ENCODE measurements at places on chromosomes 12 and 14.
A peak's percentile ranks its signal among the peaks of the same experiment; 100 is the strongest.

DNA sequence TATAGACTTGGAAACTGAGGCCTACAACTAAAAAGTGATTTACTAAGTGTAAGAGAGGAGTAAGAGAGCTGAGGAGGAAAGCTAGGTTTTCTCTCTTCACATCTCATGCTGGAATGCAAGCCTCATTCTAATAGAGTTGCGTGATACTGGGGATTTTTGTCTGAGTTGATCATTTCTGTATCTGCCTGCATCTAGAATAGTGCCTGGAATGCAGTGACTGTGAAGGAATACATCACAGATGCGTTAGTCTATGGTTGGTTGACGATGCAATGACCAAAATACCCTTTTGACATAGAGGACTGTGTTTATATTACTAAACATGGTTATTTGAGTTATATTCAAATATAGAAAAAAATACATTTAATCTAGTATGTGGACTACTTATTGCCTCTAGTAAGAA, 9.2 kb upstream of the TMEM117 start:
- no peak for DNase-seq

GRCh38 chr14:70213721-70214282, 25.1 kb upstream of the SLC8A3 start:
- no peak for DNase-seq

DNA sequence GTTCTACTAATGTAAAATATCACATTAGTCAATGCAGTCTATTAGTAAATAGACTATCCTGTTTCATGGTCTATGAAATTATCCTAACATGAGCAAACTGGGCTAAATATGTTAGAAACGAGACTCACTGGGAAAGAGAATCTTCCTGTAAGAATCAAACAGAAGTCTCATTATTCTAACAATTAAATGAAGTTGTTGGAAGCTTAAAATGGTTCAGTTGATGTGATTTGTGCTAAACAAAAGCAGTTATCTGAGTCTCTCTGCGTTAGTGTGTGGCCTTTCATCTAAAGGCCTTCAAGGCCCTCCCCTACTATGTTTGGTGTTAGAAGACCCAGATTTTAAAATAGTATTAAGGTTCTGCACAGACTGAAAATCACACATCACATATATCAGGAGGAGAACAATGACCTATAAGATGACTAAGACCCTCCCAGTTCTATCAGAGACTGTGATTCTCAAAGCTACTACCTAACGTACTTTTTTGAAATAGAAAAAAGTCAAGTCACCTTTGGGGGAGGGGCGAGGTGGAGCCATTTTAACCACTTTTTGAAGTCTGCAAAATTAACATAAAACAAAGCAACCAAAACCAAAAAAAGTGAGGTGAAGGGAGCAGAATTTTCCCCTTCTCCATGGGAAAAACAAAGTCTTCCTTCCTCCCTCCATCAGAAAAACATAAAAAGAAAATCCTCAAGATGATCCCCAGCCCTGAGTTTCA, 82.3 kb downstream of the DENND5B start:
- DNase-seq: no peak

DNA sequence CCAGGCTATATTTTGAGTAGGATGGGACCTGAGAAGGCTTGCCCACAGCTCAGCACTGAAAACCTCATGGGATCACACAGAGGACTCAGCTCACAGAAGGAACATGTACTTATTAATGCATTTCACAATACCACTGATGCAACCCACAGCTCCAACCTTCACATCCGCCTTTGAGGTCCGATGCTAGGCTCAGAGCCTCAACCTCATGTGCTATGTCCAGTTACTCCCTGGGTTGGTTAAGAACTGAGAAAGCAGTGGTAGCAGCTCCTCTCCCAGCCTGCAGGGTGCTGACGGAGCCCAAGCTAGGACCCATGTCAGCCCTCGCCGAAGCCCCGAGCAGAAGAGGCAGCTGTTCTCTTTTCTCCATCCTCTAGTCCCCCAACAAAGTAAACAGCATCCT, 52.9 kb downstream of the SPTB start:
- DNase-seq: no peak

GRCh38 chr12:109893261-109893995, 6.6 kb upstream of the TCHP start:
- DNase-seq: no peak

DNA sequence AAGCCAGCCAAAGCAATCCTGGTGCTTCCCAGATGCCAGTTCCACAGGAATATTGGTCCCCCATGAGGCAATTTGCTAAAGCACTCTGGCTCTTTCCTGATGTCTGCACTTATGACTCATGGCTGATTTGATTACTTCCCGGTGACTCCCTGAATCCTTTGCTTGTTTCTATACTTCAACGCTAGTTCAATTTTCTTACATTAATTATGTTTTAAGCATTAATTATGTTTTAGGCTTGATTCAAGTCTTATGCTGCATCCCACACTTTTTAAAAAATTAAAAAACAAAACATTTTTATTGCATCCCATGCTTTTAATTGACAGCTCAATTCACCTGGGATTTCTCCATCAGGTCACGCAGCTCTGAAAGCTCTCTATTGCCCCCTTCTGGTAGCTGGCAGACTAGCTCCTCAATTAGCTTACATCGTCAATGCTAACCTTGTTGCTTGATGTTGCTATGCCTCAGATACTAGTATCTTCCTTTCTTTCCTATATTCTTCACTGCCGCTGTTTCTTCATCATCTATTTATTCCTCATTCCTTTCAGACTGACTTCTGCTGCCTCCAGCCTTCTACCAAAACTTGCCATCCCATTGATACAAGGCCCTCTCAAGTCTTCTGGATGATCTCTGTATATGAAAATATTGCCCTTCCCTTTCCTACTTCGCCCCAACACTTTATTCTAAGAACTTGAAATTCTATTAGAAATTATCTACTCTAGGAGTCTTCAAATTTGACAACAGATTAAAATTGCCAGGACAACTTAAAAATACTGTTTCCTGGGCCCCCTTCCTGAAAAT, 32.0 kb downstream of the TSHR start:
- peak; percentile 64 for DNase-seq

- DNase-seq: no peak
Measured at GRCh38 chr14:83101846-83102245, 1568.2 kb upstream of the SEL1L start.

GRCh38 chr12:15800278-15800677, 11.1 kb upstream of the EPS8 start:
- no peak for DNase-seq

DNA sequence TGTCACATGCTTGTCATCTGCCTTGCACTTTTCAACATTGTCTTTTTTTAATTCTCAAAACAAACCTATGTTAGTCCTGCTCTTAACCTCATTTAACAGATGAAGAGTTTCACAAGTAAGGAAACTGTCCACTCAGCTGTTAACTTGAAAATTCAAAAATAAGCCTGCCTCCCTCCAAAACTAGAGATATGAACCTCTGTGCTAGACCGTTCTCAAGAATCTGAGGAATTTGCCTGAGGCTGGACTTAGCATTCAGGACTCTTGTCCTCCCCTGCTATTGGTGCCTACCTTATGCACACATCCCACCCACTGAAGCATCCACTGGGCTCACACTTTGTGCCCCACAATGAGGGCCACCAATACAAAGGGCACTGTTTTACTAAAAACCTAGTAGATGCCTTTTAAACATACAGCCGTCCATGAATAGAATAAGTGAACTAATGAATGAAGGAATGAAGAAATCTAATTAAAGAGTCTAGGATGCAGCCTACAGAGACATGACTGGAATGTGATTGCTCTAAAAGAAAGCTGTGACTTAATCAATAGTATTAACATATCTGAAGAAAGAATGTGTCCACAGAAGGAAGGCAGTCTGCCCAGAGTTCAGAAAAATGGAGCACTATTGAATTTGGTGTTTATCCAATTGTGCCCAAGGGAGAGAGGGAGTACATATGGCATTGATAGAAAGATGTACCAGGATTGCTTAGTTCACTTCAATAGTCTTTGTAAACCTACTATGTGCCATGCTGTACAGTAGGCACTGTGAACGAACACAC, 238.5 kb downstream of the SPTSSA start:
- no peak for DNase-seq

GRCh38 chr14:60274448-60274847, 25.4 kb downstream of the PPM1A start:
- no peak for DNase-seq

GRCh38 chr14:94686511-94687160, 74.4 kb downstream of the SERPINA3 start:
- no peak for DNase-seq

DNA sequence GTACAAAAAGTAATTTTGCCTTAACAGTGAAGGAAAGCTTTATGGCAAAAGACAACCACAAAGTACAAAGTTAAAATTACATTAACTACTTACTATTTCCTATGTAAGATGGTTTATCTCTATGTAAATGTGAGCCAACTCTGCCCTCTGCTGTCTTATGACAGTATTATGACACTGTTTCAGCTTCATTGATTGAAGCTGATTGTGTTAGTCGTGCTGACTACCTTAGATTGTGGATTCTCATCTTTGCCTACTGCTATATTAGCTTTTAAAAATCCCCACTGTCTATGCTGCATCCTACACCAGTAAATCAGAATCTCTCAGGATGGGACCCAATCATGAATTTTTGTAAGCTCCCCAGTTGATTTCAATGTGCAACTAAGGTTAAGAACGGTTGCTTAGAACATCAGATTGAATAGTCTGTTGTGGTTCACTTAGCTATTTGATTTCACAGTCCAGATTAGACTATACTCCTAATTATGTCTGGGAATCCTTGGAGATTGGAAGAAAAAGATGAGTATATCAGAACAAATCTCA, 12.2 kb upstream of the SPTB start:
- peak; percentile 32 for DNase-seq

- no peak for DNase-seq
Measured at GRCh38 chr14:30496852-30497251, 62.1 kb upstream of the G2E3 start.

DNA sequence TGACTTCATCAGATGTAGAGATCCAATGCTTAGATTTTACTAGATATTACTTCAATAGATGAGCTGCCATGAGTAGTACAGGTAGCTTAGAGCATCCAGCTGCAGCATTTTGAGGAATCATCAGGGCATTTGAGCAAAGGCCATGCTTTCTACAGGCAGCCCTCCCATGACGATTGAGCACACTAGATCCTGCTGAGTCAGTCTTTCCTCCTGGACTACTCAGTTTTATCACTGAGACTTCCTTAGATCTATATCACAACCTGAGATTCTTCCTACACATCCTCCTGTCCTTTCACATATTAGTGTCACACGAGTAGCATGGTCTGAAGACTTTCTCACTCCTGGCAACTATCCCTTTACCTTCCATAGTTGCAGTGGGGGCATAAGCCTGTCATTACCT, 1401.8 kb downstream of the FSCB start:
- DNase-seq: no peak

DNA sequence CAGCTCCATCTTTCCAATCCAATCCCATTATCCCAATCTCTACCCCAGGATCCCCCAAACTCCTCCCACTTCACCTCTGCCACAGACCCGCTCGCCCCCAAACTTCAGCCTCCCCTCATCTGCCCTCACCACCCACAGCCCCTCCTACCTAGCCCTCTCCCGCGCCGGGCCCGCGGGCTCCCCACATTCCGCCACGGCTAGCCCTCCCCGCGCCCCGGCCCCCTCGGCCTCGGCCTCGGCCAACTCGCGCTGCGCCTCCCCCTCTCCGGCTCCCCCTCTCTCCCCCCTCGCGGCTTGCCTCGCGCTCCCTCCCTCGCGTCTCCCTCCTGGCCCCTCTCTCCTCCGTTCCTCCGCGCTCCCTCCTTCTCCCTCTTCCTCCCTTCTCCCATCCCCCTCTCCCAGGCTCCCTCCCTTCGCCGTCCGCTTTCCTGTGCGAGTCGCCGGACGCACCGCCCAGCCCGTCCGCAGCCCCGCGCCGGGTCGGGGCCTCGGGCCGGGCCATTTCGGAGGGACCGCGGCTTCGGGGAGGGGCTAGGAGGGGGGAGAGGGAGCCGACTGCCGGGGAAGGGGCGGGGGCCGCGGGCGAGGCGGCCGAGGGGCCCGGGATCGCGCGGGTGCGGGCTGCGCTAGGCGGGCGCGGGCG, at the start of gene ATN1:
TSS of gene ATN1 (plus strand) at position 581 of the 643 bp plus-strand sequence. CDS start 6,043 bp downstream, outside the sequence.
- peak; percentile 40 for DNase-seq

DNA sequence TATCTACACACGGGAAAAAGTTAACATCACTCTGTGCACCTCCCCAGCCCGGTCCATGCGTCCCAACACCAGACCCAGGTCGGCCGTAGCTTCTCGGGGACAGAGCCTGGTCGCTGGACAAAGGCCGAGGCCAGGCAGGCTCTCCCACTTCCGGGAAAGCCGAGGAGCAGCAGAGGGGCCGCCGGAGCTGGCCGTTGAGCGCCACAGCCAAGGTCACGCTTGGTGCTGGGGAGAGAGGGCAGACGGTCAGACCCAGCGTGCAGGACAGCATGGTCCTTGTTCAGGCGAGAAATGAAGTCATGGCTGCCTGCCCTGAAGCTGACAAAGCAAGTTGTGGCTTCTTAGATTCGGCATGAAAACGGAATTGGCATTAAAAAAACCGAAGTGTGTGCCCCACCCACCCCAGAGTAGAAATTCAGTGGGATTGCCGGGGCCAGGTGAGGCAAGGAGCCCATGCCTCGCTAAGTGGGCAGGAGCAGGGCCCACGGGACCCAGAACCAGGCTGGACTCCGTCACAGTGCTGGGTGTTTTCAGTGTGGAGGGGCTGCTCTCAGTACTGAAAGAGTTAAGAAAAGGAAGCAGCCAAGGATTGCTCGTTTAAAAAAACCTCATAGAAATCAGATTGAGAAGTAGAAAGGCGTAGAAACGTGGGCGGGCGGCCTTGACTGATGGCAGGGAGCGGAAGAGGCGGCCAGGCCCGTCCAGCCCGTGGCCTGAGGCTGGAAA, 4.3 kb downstream of the ARL6IP4 start:
- no peak for DNase-seq

DNA sequence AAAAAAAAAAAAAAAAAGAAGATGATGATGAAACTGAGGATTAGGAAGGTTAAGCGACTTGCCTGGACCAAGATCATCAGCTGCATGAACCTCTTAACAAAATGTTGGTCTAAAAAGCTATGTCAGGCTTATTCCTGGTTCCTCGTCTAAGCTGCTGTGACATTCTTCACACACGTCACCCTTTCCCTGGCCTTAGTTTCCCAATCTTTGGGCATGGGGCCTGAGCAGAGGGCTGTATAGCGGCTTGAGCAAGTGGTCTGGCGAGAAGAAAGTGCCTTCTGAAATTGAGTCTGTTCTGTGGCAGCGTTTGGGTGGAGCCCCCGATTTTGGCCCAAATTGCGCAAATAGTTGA, 58.7 kb upstream of the CCND2 start:
- no peak for DNase-seq

DNA sequence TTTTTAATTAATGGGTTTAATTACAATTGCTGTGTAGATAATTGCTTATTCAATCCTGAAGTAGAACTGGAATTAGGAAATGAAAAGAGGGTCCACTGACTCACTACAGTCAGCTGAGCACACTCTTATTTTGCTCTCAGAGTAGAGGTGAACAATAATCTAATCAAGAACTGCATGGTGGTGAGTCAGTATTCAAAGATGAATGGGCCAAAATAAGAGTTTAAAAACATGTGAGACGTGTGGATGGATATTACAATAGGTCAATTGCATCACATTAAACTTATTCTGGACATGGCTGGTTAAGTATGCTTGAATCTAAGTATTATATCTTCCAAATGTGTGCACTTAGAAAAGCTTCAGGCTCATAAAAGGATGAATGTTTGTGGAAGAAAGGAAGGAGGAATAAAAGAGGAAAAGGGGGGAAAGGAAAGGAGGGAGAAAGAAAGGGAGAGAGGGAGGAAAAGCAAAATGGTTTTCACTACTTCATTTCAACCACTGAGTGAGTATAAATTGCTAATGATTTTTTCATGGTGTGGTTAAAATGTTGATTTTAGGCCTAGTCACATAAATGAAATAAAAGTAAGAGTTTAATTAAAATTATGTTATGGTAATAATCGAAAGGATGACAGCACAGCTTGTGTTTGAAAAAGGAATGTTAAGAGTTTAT, 27.0 kb upstream of the EEA1 start:
- DNase-seq: no peak

- DNase-seq: no peak
Measured at GRCh38 chr14:79464468-79464867, 746.8 kb downstream of the DIO2 start.

Data from activated CD4-positive, alpha-beta T cell treated with anti-CD3 and anti-CD28 coated beads for 4 hours (primary cell).